ENCODE measurements at places on chromosomes 4 and X. TPM values are rescaled to one million over a fixed set of nuclear protein-coding genes. Genes with fewer than 3 reads are reported as not detected.

The SSR4 gene
- 269 TPM for total RNA-seq

The CLDN2 gene
- not detected for total RNA-seq

The TTC29 gene
- not detected for total RNA-seq

The NOX1 gene
- not detected for total RNA-seq

The WNK3 gene
- total RNA-seq: 1.6 TPM

The SPANXA2 gene
- not detected for total RNA-seq

The S100P gene
- 1.1 TPM for total RNA-seq

The UGT2A1 gene
- not detected for total RNA-seq

The ASMT gene
- not detected for total RNA-seq

The ENAM gene
- not detected for total RNA-seq

The NAAA gene
- total RNA-seq: 10.4 TPM

The TENM3 gene
- 30.1 TPM for total RNA-seq

The TNIP3 gene
- 0.10 TPM for total RNA-seq

The FRMPD4 gene
- 0.07 TPM for total RNA-seq

The CYTL1 gene
- total RNA-seq: 0.42 TPM

The ITM2A gene
- total RNA-seq: 13.7 TPM

The BST1 gene
- total RNA-seq: 4.4 TPM

The TRIM75 gene
- not detected for total RNA-seq

The POU4F2 gene
- total RNA-seq: not detected

The VCX3A gene
- total RNA-seq: not detected

The ABCG2 gene
- 2.2 TPM for total RNA-seq

The CPEB2 gene
- total RNA-seq: 9.1 TPM

The TSPAN6 gene
- 18.3 TPM for total RNA-seq

The F9 gene
- not detected for total RNA-seq

The MAMLD1 gene
- 1.3 TPM for total RNA-seq

The SLIT2 gene
- 22.6 TPM for total RNA-seq
